ENCODE measurements at places on chromosomes 6 and 20.

DNA sequence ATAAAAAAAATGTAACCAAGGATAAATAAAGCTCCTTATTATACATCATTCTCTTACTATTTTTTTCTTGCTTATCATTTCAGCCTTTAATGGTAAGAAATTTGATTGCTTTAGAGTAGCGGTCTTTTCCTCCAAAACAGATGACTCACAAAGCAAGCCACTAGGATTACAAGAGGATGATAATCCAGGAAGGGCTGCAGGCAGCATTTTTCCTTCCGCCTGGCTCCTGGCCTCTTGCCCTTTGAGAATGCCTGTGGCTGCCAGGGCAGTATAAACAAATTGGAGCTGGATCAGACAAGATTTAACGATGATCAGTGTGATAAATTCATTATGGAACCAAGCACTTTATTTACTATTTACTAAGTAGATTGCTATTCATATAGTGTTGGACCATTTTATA is 9.7 kb upstream of the FBXL4 start:
- DNase-seq = no peak

- peak; percentile 67 for DNase-seq
These were observed 48.2 kb downstream of the MRPL14 start for GRCh38 chr6:44078827-44079671.

GRCh38 chr6:108576709-108577108 is 16.0 kb downstream of the FOXO3 start:
- DNase-seq = no peak

DNA sequence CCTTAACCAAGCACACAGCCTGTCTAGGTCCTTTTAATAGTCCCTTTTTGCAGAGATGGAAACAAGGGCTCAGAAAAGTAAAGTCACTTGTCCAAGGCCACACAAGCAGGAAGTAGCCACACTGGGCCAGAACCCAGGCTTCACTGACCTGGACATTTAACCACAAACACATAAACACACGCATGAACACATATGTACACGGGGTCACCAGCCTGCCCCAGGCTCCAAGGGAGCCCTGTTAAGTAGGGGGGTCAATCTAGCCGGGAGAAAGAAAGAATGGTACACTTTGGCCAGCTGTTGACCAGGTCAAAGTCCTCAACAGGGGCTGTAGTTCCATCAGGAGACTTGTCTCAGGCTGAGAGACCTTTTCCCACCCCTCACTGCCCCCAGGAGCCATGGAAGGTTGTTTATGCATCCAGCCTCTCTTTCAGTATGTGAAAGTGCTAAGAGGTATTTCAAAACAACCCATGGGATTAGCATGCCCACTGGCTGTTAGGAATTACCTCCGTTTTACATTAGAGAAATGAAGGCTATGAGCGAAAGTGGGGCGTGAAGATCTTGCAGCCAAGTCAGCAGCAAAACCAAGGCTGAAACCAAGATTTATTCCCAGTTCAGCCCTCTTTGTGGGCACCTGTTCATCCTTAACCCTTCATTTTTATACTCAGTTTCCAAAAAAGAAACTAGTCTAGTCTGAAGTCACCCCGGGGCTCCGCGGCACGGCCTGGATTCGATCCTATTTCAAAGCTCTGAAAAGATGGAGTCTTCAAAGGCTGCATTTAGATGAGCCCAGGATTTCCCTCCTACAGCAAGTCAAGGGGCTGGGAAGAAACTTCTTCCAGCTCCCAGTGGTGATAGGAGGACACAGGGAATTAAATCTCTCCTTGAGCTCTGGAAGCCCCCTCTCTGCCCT is 9.8 kb downstream of the SDC4 start:
- no peak for DNase-seq

- DNase-seq = peak; percentile 67
These were observed 1.1 kb upstream of the RPS6KA2 start for GRCh38 chr6:166627875-166628801.

DNA sequence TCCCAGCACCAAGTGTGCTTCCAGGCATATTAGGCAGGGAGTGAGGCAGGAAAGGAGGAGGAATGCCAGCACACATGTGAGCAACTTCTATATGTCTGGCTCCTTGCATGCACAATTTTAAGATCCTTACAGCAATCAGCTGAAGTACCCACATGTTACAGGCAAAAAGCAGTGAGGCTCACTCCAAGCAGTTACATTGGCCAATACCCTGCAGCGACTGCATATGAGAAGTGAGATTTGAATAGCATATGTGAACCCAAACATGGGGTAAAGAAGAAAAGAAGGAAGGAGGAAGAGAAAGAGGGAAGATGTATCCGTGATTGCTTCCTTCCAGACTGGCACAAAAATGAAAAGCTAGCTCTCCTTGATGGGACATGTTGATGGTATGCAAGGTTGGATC is 193.6 kb downstream of the PTPRT start:
- DNase-seq = no peak
